ENCODE measurements at places on chromosomes 5 and 9.

DNA sequence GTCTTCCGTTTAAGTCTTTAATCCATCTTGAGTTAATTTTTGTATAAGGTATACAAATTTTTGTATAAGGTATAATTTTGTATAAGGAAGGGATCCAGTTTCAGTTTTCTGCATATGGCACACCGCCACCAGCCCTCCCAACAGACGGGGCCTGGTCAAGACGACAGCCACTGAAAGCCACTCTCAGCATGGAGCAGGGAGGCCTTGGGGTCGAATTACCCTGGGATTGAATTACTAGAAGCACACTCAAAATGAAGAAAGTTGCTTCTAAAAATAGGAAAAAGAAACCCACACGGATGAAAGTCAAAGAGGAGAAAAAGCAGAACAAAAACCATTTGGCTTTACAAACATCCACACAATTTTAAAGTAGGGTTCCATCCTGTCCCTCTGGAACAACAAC is 586.2 kb upstream of the ADAMTS16 start:
- DNase-seq: peak; percentile 12

GRCh38 chr5:153617190-153617589 is 126.7 kb downstream of the GRIA1 start:
- peak; percentile 80 for DNase-seq

- no peak for DNase-seq
Measured at GRCh38 chr9:30744871-30745270, 1639.6 kb upstream of the ACO1 start.

- DNase-seq: no peak
Measured at GRCh38 chr5:68919988-68920490, 173.8 kb upstream of the SLC30A5 start.

DNA sequence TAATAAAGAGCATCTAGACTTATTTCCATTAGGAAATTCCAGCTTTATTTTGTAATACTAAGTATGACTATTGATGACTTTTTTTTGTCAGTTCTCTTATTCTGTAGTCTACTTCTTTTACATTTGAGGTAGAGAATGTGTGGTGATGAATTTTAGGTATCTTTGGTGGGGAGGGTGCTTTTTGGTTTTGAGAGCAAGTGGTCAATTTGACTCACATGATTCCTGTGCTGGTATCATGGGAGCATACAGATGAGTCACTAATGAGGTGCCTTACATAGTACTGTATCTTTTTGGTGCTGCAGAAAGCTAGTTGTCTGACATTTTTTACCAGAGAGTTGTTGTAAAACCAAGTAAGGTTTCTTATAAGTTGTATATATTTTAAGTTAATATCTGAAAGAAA is 35.3 kb downstream of the ERBIN start:
- DNase-seq: peak; percentile 65

DNA sequence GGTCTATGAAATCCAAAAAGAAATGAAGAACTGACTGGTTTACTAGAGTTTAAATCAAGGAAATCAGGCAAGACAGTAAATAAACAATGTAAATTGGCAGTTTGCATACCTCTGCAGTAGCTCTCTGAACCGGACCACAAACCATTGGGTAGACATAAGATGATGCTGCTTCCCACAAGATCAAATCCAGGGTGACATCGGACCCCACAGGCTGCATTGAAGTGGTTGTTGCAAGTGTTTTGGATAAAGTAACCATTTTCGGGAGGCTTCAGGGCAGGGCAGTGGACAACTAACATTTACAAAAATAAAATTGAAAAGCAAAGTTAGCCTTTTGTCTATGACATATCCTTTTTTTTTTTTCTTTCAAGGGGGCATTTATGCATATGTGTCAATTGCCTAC is 66.7 kb downstream of the SVEP1 start:
- no peak for DNase-seq

DNA sequence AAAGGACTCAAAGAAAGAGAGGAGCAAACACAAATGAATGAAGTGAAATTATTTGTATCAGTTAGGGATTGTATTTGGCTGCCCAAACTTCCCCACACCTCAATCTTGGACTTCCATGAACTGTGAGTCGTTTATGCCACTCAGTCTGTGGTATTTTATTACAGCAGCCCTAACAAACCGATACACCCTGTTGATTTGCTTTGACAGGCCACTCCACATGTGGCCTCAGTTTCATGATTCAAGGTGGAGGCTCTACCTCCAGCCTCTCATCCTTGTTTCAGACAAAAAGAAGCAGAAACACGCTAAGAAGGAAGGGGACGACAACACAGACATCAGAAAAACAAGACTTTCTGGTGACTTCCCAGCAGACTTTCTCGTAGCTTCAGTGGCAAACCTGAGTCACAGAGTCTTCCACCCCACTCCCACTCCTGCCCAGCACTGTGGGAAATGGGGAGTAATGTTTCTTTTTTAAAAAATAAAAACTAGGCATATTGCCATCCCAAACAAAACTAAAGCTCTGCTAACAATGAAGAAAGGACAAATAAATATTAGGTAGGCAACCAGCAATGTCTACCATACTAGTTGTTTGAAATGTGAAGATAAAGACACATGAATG is 52.2 kb upstream of the ABCA1 start:
- DNase-seq: no peak

DNA sequence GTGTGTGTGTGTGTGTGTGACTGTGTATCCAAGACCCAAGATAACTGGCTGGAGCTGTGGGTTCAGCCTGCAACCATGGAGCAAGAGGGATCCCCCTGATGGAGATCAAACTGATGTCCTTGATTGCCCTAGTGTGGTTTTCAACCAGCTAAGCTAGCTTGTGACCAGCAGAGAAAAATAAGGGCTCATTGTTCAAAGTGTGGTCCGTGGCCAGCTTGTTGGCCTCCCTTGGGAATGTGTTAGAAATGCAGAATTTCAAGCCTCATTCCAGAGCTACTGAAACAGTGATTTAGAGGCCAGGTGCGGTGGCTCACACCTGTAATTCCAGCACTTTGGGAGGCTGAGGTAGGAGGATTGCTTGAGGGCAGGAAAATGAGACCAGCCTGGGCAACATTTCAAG is 79.9 kb downstream of the ACER2 start:
- DNase-seq: no peak

DNA sequence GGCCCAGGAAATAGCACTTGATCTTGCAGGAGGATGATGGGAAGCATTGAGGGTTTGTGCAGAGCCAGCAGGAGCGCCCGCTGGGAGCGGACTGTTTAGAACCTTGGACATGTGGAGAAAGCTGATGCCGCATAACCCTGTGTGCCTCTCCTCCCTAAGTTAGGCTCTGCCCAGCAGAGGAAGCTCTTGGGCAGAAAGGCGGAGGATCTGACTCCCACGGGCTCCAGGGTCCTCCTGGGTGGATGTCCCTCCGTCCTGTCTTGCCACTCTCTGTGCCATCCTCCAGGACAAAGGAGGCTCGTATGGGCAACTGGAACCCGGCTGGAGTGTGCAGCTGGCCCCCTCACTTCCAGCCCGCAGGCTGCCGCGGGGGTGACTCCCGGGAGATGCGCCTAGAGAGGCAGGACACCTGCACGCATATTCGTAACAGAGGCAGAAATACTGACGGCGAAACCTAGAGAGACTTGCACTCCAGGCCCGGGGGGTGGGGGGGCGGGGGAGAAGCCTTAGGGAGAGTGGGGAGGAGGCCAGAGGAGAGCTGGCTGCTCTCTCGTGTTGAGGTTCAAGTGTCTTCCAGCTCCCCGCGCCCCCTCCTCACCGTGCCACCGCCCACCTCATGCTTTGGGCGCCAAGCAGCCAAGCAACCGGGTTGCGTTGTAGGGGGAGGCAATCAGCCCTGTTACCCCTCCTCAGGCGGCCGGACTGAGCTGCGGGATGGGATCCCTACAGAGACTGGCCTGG is 5.4 kb upstream of the FOXE1 start:
- no peak for DNase-seq

- DNase-seq: no peak
Measured at GRCh38 chr9:93111001-93111370, 15.0 kb downstream of the CARD19 start.

DNA sequence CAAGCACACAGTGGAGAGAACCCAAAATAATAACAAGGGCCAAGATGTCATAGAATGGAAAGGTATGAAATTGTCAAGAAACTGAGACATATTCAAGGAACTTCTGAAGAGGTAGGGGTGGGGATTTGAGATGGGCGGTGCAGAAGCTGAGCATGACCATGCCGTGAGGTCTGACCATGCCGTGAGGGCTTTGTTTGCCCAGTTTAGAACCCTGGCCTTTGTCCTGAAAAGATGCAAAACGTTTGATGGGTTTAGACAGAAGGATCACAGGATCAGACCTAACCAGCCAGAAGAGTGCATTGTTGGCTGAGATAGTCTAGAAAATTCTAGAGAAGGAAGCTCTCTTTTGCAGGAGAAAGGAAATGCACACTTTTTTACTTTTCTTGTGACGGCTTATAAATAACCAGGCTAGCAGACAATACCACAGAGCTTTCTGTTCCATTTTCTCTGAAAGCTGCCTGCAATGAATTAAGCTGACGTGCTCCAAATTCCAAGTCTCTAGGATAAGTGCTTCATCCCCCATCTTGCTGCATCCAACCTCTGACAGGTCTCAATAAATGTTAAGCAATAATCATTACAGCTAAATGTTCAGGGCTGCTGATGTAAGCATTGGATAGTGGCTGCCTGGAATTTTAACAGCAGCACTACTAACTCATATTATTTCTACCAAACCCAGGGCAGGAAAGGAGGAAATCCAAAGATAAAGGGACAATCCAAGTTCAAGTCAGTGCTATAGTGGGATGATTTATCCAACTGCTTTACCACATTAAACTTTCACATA is 110.9 kb upstream of the IL6ST start:
- DNase-seq: no peak

GRCh38 chr9:115385383-115386122 is 267.6 kb upstream of the TNC start:
- DNase-seq: no peak

DNA sequence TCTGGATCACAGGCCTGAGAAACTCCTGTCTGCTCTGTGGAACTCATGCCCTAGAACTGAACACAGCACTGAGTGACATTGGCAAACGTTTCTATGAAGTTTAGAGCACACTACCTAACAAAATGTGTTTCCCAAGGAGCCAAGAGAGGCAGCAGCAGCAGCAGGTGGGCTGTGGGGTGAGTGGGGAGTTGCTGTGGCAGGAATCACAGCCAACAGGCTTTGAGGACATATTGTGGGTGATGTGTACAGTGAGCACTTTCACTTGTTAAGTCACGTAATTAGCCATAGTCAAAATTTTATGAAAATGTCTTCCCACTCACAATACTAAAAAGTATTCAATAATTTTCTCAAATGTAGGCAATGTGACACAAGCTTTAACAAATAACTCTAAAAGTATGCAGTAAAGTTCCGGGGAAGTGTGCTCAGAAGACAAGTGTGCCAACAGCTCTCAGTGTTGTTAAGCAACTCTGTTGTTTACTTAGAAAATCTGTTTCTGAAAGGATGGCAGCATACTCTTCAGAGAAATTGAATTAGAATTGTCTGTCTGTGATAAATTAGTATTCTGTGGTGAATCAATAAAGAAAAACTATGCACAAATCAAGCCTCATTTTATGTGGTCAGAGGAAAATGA is 482.1 kb downstream of the SEMA5A start:
- no peak for DNase-seq

GRCh38 chr5:168710706-168711105 is 131.5 kb upstream of the PANK3 start:
- DNase-seq: no peak

GRCh38 chr9:14956208-14956607 is 46.0 kb upstream of the FREM1 start:
- no peak for DNase-seq

- peak; percentile 96 for DNase-seq
Measured at GRCh38 chr5:91848453-91848852, 465.3 kb upstream of the ARRDC3 start.

GRCh38 chr9:111458139-111459009 is 25.8 kb downstream of the ECPAS start:
- DNase-seq: no peak
